ENCODE measurements at places on chromosomes 2 and 18.

GRCh38 chr18:11320986-11321385 is 171.6 kb upstream of the PIEZO2 start:
- DNase-seq, result no peak

- DNase-seq, result no peak
Observed at GRCh38 chr18:7684966-7685365, 117.8 kb downstream of the PTPRM start.

GRCh38 chr2:113077921-113078320 is 10.2 kb downstream of the IL1F10 start:
- no peak for DNase-seq

- DNase-seq, result no peak
Observed at GRCh38 chr18:73741946-73742345, 405.7 kb downstream of the FBXO15 start.

DNA sequence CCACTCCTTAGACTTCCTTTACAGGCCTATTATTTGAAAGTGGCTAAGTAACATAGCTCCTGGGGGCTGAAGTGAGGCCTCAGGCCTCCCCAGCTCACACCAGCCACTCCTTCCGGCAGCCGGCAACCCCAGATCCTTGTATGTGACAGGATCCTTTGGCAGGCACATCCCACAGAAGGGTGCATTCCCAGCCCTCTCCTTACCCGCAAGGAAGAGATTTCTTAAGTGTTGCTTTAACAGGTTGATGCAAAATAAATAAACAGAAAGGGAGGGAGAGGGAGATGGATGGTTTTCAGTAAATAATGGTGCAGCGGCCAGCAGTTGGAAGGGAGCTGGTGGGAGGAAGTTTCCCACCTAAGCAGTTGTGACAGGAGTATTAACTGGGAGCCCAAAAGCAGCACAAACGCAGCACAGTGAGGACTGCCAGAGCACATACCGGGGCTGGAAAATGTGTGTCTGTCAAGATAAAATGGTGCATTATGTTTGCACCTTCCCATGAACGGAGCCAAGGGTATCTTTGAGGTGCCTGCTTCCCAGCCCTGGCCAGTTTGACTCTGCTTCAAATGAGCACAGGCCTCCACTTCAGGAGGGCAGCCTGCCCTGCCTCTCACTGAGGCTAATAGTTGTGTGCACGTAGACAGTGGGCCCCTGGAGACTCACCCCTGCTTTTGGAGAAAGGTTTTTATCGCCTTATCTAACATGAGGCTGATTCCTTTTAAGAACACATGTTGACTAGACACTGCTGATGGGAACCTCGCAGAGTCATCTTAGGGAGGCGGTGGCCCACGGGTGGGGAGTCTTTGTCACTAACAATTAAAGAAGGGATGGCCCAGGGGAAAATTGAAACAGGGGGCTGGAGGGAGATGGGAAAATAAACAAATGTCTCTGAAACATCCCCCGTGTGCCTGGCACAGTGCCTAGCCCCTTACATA is 32.8 kb downstream of the NRP2 start:
- DNase-seq, result peak; percentile 22

DNA sequence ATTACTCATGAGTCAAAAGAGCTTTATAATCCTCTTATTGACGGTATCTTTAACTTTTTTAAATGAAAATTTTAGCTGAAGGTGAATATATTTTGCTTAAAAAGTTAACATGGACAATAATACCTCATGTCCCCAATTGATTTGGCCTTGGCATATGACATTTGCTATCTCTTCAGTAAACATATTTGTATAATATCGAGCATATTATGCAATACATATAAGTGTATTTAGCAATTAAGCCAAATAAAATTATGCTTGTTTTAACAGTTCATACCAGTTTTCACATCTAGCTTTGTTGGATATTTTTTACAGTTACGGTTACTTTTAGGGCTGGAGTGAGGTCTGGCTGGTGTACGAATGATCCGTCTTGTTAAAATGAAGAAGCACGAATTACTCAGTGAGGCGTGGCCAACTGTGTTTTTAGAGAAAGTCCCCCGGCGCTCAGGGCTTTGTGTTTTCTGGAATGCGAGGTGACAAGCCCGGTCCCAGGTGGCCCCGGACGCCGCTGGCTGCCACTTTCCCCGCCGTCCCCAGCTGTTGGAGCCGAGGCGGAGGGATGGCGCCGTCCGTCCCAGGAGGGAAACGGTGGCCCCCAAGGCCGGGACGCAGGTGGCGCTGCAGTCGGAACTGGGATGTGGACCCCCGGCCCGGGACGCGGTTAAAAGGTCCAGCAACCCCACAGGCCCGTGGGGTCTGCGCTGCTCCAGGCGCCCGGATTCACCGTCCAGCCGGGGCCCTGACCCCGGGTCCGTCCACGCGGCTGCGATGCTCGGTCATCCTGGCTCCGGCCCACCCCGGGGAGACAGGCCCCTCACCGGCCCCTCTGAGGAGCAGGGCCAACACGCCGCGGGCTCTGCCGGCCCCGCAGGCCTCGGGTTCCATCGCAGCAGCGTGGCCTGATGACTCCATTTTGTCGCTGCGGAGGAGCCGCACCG is 41.3 kb downstream of the TMEM18 start:
- DNase-seq, result no peak

GRCh38 chr2:9100080-9100876 is 96.8 kb upstream of the MBOAT2 start:
- no peak for DNase-seq

DNA sequence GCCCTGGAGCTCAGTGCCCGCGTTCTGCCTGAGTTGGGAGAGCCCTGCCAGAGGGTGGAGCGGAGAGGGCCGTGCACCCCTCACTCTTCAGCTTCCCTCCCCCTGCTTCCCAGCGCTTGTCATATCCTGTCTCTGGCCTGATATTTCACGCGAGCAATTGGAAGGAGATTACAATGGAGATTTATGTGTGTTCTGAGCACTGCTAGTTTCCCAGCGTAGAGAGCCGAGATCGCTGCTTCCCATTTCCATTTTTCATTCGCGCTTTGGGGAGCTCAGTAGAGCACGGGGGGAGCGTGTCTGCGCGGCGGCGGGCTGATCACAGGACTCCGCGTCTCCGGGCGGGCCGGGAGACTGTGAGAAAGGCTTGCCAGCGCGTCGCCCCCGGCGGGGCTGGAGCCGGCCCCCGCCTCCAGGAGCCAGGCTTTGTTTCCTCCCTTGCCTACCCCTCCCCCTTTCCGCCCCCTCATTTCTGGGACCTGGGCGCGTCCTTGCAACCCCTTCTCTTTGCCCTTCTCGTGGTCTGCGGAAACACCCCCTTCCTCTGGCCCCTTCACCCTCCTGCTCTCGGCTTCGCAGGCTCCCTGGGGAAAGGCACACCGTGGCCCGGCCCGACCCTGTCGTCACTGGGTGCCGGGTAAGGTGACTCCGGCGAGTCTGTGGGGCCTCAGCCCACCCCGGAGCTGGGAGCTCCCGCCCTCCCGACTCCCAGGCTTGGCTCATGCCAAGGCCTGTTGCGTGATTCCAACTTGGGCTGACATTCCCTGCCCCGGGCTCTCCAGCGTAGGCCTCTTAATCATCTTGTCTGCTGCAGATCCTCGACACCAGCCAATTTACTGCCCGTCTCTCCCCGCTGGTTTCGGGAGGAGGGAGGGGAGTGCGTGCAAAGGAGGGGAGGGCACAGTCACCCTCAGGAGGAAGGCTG is 5.8 kb downstream of the DLX2 start:
- DNase-seq, result peak; percentile 38

DNA sequence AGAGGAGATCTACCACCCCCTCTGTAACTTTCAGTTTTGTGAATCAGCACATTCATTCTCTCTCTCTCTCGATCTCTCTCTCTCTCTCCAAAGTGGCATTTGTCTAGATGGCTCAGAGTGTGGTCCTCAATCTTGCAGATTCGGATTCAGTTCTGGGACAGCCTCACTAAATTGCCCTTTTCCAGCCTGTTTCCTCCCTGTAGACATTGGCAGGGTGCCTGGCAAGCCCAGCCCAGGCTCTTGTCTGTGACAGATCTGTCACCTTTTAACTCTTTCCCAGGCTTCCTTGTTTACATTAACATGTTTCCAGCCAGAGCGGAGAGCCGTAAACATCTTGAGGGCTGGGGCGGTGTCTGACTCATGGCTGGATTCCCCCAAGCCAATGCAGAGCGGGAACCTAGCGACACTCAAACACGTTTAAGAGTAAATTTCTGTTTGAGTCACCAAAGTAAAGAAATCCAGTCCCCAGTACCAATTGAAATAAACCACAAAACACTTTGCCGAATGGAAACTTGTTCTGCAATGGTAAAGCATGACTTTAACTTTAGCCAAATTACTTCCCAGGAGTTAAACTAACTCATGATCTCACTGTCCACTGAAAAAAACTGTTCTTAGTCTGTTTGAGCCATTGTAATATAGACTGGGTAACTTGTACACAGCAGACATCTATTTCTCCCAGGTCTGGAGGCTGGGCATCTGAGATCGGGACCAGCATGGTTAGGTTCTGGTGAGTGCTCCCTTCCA is 6.6 kb upstream of the CYP27C1 start:
- DNase-seq, result peak; percentile 46

DNA sequence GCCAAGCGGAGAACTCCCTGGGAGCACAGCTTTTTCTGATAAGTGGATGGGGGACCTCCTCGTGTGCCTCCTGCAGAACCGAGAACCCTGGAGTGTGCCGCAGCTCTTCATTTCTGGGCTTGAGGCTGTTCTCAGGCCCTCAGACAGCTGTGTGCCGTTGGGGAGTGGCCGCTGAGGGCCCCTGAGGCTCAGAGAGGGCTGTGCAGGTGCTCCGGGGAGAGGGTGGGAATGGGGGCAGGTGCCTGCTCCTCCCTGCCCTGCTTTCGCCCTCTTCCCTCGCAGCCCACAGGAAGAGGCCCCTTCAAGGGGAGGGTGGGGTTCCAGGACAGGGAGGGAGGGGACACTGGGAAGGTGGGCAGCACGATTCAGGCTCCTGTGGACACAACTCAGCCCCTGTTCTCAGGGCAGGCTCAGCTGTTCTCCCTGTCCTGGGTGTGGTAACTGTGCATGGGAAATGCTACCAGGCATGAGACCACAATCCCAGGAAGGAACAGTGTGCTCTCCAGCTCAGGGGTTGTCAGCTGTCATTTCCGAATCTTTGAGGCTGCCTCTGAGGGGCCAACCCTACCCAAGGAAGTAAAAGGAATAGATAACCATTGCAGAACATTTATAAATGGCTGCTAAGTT is 11.3 kb downstream of the LCT start:
- no peak for DNase-seq

- no peak for DNase-seq
Observed at GRCh38 chr2:230893338-230893737, 28.6 kb downstream of the ITM2C start.

DNA sequence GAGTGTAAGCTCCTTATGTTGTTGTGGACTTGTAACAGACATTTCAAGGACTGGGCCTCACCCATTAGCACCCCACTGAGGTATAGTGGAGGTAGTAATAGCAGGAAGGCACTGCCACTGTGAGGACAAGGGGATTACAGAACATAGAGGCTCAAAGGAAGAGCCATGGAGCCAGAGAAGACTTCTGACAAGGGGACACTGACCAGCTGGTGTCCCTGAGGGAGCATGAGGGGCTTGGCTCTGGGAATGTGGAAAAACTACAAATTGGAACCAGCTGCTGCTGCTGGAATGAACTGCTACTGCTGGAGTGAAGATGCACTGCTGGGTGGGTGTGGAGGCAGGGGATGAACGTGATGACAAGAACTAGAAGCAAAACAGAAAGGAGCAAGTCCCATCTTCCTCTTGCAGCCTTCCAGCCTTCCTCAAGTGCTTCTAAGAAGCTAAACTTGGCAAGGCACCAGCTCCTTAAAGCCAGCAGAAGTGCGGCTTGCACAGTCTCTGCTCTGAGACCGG is 167.3 kb upstream of the NOSTRIN start:
- peak; percentile 79 for DNase-seq

DNA sequence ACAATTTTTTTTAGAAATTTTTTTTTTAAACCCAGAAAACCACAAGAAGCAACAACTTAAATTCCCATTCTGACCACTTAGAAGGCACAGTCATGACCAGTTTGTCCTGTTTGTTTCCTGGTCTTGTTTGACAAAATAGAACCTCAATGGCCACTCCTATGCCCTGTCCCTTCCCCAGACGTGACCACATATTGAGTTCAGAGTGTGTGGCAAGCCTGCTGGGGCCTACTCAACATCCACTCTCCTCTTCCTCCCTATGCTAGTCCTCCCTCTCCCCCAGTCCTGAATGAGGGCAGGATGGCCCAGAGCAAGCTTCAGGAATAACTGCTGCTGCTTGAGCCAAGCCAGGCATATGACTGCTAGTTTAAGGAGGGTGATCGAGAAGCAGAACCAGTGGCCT is 89.6 kb downstream of the PRELID3A start:
- DNase-seq, result no peak

DNA sequence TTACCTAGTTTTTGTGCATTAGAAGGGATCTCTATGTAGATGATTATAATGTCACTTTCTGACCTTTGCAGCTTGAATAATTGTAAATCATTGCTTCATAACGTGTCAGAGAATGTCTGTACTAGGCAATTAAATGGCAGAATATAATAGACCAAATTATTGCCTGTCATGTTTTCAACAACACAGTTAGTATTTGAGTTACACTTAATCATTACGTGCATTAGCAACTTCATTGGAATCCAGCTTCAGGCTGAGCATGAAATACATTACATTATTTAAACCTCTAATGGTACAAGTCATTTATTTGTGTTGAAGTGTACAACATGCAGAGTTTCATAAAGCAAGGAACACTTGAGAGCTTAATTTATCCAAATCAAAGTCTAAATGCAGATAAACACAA is 48.0 kb downstream of the ZNF407 start:
- no peak for DNase-seq

GRCh38 chr18:10660179-10660884 is 134.5 kb downstream of the NAPG start:
- peak; percentile 84 for DNase-seq

DNA sequence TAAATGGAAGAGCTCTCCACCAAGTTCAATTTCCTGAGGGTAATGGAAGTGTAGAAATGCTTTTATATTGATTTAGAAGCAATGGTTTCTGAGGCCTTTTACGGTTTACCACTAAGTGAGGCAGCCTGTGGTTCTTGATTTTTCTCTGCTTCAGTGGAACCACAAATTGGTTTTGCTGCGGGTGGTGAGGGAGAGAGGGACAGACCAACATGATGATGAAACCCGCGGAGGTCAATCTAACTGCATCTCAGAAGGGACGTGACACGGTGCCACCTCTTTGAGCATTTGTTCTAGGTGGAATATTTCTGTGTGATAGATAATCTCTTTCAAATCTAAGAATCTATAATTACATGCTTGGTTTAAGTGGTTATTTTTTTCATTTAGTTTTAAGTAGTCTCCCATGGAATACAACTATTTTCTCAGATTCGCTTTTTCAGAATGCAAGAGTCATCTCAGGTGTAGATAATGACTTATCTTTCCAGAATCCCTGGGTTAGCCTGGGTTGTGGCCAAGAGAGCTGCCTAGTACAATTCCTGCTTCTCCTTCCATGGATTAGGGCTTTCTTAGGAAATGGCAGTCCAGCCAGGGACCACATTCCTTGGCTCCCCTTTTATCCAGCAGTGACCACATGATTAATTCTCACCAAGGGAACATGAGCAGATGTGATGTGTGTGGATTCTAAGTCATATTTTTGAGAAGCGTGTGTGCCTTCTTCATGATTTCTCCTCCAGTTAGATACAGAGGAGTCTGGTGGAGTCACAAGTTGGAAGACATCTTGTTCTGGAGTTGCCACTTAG is 52.5 kb downstream of the KCNE4 start:
- DNase-seq, result no peak
